ENCODE measurements at places on chromosomes 2 and 18.

DNA sequence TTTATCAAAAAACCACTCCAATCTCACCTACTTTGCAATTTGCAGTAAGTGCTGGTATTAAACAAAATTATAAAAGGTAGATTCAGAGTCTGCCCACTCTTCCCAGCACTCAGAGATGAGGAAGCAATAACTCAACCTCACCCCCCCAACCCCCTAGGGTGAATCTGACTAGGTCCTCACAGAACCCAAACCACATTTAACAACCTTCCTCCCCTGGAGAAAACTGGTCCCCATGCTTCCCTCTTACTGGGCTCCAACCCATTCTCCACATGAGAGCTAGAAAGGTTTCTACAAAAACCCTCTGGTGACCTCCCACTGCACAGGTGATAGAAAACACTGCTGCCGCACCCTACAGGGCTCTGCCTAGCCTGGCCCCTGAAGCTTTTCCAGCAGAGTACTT, 40.5 kb upstream of the BMP10 start:
- DNase-seq = peak; percentile 15

- DNase-seq = no peak
Observed at GRCh38 chr2:39584283-39584965, 81.3 kb upstream of the TMEM178A start.

DNA sequence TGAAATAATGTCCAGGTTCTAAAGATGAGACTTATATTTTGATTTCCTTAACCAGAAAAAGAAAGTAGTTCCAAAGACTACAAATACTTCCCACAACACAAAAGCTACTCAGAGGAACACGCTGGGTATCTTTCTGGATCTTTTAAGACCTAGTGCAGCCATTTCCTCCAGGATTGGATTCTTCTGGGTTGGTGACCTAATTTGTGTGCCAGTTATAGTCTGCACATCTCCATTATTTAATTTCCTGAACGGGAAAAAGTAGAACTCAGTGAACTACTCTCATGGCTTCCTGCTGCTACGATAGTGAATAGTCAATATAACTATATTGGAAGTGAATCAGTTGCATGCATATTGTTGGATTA, 1.5 kb downstream of the TMEM87B start:
- DNase-seq = no peak

GRCh38 chr2:30305235-30305634, 73.9 kb downstream of the LBH start:
- no peak for DNase-seq

- no peak for DNase-seq
Observed at GRCh38 chr2:10901160-10901939, 10.4 kb upstream of the KCNF1 start.
